CD4-positive, CD25-positive, alpha-beta regulatory T cell (primary cell): ENCODE measurements at places on chromosomes 13 and 19. TPM values are rescaled to one million over a fixed set of nuclear protein-coding genes. Genes with fewer than 3 reads are reported as not detected.

GRCh38 chr13:45048890-45049407 is 59.6 kb downstream of the GPALPP1 start:
- DNase-seq, result no peak

DNA sequence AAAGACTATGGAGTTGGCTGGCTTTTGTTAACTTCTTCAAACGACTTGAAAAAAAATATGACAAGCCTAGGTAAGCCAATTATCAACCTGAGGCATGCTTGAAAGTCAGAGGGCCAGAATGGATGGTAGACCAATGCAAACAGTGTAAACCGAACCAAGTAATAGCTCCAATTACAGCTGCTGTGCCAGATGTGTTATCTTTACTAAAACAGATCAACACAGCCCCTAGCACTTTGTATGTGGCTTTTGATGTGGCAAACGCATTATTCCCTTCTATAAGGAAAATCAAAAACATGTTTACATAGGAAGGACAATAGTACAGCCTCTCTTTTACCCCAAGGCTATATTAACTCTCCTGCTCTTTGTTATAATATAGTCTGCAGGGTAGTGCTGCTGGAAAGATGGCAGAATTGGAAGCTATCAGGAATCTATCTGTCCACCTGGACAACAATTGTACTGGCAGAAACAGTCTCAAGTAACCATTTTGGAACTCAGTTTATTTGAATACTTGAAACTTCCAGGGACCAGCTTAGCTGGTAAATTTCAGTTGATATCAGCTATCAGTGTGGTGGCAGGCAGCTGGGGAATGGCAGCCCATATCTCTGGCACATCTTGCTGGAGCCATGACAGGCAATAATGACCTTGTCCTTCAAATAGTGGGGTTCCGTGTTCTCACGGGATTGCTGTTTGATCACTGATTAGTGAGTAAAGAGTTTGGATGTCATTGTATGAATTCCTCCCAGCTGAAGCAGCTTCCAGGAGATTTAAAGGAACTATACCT is 144.4 kb upstream of the WASF3 start:
- DNase-seq, result no peak

DNA sequence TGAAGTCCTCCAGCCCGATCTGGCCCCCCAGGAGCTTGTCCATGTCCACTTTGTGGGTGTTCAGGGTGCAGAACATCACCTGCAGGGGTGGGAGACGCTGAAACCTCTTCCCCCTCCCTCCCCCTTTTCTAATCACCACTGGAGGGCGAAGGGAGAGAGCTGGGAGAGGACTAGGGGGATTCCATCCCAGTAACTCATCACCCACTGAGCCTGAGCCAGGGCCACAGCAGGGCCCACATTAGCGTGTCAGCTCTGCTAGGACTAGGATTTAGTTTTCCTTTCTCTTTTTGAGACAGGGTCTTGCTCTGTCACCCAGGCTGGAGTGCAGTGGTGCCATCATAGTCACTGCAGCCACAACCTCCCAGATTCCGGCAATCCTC is 5.5 kb upstream of the PTGER1 start:
- DNase-seq, result no peak

DNA sequence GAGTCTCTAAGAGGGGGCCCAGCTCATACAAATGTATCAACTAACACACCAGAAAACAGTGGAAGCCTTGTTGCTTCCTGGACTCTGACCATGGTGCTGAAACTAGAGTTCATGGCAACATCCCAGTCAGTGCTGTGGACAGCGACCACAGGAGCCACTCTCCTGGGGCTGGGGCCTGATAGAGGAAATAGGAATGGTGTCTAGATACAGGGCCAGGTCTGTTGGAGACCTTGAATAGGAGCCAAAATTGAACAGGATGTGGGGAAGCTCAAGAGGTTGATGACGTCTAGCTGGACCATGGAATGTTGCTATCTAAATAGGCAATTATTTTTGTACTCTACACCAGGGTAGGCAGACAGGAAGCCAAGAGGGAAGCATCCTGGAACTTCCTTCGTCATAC is 21.7 kb downstream of the LILRB4 start:
- DNase-seq, result no peak

JAK3 gene
- 103 TPM for polyA plus RNA-seq

DNA sequence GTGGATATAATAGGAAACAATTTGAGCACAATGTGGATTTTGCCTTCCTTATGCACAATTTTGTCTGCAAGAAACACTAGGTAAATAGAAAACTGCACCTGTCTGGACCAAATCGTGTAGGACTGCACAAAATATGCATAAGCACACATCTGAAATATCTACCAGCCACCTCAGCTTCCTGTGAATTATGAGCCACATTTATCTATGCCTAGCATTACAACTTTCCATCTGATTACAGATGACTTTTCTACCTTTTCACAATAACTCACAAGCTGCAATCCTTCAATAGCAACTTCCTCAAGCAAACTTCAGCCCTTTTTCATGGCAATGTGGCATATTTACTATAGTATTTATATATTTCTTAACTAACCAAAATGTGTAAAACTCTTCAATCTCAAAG is 5.7 kb upstream of the RFX2 start:
- DNase-seq, result no peak
